CD8-positive, alpha-beta T cell (primary cell): ENCODE measurements at places on chromosomes 13 and 19.

GRCh38 chr13:113914333-113915011, 50.6 kb upstream of the GAS6 start:
- no peak for DNase-seq

- no peak for DNase-seq
Observed at GRCh38 chr13:22161871-22162270, 491.0 kb downstream of the FGF9 start.

DNA sequence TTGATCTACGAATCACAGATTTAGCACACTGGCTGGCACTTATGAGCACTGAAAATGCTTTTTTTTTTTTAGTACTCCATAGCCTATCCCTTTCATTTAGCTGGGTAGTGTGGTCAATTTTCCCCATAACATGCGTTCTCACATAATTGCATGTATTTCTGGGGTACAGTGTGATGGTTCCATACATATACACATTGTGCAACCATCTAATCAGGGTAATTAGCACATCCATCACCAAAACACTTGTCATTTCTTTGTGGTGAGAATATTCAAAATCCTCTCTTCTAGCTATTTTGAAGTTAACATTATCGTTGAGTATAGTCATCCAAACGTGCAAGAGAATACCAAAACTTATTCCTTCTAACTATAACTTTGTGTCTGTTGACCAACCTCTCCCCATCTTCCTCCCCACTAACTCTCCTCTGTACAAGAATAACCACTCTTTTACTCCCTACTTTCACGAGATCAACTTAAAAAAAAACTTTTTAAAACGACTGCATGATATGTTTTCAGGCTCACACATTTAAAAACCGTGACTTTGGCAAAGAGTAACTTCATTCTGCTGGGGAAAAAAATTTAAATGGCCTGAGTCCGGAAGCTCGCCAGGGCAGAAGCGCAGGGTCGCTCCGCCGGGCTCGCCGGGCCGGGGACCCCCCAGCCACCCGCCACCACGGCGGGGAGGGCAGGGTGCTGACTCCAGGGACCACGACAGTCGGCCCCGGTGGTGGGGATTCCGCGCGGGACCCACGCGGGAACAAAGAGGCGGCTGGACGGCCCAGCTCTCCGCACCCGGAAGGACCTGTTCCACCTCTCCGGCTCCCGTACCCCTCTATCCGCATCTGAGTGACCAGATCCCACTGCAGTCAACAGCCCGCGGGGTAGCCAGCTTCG, 868 bp upstream of the UBAC2 start:
- DNase-seq: no peak

- DNase-seq: no peak
Observed at GRCh38 chr13:97321616-97322321, 99.6 kb downstream of the MBNL2 start.

GRCh38 chr19:33406521-33407139, 33.1 kb downstream of the CEBPG start:
- peak; percentile 77 for DNase-seq

GRCh38 chr13:105048677-105049076, 1486.8 kb downstream of the EFNB2 start:
- no peak for DNase-seq

DNA sequence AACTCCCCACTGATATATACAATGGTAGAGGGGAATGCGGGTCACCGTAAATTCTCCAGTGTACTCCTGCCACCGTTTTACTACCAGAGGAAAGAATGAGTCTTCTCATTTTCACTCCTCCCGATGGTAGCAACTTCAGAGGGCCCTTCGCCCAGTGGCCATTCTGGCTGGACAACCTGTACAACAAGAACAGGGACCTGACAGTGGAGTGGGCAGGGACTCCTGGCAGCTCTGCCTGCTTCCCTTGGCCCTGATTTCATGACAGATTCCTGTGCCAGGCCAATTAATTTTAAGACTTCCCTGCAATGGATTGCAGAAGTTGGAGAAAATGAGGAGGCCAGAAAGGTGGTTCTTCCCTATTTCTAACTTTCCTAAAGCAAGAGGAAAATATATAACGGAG, 148.9 kb downstream of the GPC6 start:
- no peak for DNase-seq

GRCh38 chr19:38891771-38892170, 7.6 kb downstream of the SIRT2 start:
- no peak for DNase-seq

DNA sequence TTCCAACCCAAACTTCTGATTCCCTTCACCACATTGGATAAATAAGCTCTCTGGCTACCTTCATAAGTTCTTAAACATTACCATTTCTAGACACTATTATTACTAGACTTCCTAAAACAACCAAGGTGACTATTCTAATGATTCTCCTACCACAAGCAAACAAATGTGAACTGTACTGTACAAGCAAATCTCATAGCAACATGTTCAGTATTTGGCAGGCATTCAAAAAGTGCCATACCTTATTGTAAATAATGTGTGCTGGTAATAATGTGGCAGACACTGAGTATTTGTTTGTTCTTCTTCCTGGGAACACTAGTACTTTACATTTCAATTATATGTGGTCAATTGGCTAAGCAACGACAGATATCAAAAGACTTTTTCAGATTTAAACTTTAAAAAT, 986.0 kb upstream of the SPRY2 start:
- no peak for DNase-seq

- DNase-seq: peak; percentile 68
Observed at GRCh38 chr13:52454459-52454819, 839 bp upstream of the CKAP2 start.

DNA sequence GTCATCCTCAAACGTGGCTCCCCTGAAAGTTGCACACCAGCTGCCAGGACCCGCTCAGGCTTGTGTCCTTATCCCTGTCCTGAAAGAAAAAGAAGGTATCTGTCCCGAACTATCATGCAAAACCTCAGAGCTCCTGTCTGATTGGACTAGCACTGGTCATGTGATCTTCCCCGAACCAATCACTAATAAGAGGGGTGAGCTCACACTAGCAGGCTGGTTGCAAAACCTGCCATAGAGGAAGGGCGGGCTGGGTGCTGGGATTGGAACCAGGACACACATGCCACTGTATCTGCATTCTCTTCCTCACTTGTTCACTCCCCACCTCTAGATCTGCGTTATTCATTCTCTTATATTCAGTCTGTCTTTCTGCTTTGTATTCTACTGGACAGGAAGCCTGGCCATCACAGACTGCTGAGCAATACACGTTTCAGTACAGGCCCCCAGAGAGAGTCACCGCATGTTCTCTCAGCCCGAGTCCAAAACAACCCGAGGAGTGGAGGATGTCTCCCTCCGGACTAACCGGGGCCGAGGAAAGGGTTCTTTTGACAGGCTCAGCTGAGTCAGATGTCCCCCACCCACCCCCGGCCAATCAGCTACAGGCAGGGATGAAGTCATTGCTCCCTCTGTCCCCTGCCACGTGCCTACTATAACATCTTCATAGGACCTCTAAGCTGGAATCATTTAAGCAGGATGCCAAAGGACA, 97.7 kb downstream of the SIPA1L3 start:
- DNase-seq: no peak

DNA sequence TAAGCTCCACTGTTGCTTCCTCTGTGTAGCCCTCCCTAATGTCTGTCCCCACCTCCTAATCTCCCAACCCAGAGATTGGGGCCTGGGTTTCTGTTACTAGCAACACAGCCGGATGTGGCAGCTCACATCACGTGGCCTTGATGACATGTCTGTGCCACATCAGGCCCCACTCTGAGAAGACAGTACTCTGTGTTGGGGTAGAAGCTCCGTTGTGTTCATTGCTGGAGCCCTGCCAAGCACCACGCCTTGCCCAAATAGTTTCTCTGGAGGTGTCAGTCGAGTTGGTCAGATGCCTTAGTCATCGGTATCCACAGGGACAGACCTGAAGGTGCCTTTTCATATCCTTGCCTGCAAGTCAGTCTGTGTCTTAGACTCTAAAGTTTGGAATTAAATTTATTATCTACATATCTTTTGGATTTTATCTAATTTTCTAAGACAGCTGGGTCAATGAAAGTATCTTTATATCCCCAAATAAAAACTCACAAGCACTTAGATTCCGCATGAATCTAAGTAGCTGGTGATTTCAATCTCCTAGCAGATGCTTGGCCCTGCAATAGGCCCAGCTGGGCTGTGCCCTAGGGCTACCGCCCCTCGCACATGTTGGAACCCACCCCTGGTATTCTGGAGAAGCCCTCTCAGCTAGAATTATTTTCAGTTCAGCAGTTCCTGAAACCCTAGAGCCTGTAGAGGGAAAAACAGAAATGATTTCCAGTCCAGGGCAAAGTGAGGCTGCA, 204.0 kb upstream of the TSHZ3 start:
- peak; percentile 25 for DNase-seq

GRCh38 chr19:294341-294945, 3.2 kb upstream of the PLPP2 start:
- no peak for DNase-seq

DNA sequence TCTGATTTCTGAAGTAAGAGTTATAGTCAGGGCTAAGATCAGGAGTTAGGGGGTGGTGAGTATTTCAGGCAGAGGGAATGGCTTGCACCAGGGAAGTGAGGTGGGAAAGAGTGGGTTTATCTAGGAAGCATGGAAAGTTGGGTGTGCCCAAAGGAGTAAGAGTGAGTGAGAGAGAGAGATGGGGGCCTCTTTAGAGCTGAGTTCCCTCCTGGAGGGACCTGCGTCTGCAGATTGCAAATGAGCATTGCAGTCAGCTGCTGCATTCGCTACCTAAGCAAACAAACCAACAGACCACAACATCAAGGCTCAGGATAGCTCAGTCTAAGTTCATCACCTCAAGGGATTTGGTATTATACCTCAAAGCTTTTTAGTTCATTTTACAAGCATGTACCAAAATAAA, 405.8 kb downstream of the FGF9 start:
- DNase-seq: peak; percentile 13

DNA sequence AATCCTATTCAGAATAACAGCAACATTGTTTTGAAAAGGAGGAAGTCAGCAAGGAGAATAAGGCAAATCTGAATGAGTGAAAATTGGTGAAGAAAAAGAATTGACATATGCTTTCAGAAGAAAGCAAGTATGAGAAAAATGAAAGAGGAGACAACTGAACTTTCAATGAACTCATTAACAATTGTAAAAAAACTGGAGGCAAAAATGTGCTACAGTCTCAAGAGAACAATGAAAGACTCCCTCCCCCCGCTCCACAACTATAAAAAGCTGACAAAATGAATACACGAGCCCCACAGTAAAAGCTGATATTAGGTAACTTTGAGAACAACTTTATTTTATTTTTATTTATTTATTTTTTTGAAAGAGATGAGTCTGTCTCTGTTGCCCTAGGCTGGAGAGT, 373.1 kb downstream of the DIAPH3 start:
- no peak for DNase-seq

DNA sequence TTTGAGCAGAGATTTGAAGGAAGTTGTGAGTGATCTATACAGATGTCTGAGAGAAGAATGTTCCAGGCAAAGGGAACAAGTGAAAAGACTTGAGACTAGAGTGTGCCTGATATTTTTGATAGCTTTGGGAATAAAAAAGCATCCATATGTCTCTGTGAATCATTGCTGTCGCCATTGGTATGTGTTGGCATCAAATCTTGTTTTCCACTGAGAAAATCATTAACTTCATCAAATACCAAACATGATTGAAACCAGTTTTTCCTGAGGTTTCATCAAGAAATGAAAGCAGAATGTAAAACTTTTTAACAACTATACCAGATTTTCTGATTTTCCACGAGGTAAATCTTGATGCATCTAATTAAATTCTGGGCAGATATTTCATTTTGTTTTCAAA, 862.6 kb downstream of the DIAPH3 start:
- no peak for DNase-seq

DNA sequence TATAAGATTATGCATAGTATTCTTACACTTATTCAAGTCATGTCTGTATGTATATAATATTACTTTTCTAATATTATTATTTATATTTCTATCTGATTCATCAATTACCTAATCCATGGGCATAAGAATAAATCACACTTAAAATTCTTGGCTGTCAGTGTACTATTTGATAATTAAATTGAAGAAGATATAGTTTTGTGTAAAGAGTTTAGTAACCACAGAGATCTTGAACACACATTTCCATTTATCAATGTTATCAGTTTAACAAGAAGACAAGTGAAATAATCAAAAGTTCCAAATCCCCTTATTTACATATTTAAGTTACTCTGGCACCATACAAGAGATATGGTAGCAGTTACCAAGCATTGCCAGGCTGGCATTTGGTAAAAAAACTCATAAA, 244.5 kb downstream of the OXGR1 start:
- DNase-seq: no peak

GRCh38 chr13:30103161-30103840, 204.1 kb downstream of the KATNAL1 start:
- DNase-seq: no peak
